ENCODE measurements at places on chromosomes 4 and X. TPM values are rescaled to one million over a fixed set of nuclear protein-coding genes. Genes with fewer than 3 reads are reported as not detected.

The CDX4 gene
- not detected for total RNA-seq

The SMIM31 gene
- total RNA-seq: not detected

The C4orf50 gene
- total RNA-seq: under 0.01 TPM

The BEND4 gene
- 0.04 TPM for total RNA-seq

The GUF1 gene
- 16.8 TPM for total RNA-seq

The FGB gene
- total RNA-seq: 1.0 TPM

The CXorf51A gene
- not detected for total RNA-seq

The GAGE2A gene
- total RNA-seq: not detected

The MAD2L1 gene
- total RNA-seq: 11.9 TPM

The COL25A1 gene
- 9.7 TPM for total RNA-seq

The NELFA gene
- total RNA-seq: 14.8 TPM

The HTR2C gene
- total RNA-seq: not detected

The MAGEC3 gene
- total RNA-seq: 0.04 TPM

The SOWAHB gene
- total RNA-seq: 0.13 TPM

The PCDH18 gene
- 74.5 TPM for total RNA-seq

The PNMA6F gene
- not detected for total RNA-seq

The SNCA gene
- total RNA-seq: 16.5 TPM

The LDB2 gene
- 48.3 TPM for total RNA-seq

The BMPR1B gene
- total RNA-seq: 21.1 TPM

The PRRG3 gene
- 12.6 TPM for total RNA-seq

The NR3C2 gene
- total RNA-seq: 10.6 TPM

The CENPVL3 gene
- total RNA-seq: 0.09 TPM

The DCAF16 gene
- total RNA-seq: 32.5 TPM

The SLC30A9 gene
- 52.2 TPM for total RNA-seq

The PNCK gene
- total RNA-seq: 3.5 TPM

The MAGED4 gene
- 11.6 TPM for total RNA-seq

The TMSB15A gene
- 16.0 TPM for total RNA-seq

The SPATA4 gene
- total RNA-seq: 0.13 TPM

The TLR3 gene
- 1.6 TPM for total RNA-seq

The MAGEB3 gene
- not detected for total RNA-seq

Data from muscle of leg (tissue), 16 donors.